ENCODE measurements at places on chromosomes 3 and 15.

DNA sequence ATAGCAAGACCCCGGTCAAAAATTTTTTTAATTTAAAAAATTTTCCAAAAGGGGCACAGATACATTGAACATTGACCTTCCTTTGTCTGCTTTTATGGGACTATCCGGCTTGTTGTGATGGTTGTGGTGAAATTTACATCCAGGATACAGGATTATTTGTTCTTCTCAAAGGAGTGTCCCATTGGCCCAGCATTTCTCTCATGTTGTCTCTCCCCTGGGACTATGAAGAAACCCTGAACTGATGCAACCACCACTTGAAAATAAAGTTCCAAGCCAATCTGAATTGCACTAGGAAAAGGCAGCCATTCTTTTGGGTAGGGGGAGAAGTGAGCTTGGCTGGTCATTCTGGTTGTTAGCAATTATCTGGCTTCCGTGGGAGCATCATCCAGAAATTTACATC lies 58.4 kb downstream of the PPARG start:
- no peak for ATAC-seq

DNA sequence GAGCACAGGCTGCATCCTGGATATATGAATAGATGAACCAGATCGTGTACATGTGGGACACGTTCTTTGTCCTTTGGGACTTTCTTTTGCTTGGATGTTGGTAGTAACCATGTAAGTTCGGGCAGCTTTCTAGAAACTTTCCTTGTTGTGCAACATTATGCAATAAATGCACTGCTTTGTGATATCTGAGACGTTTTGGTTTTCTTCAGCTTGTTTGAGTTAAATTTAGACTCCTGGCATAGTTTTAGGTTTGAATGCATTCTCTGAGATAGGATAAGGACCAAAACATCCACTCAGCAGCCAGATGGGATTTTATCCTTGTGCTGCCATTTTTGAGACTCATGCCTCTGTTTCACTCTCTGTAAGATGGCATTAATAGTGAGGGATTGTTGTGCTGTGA lies 158.9 kb downstream of the IGF1R start:
- no peak for ATAC-seq

- no peak for ATAC-seq
Measured at GRCh38 chr3:105170423-105170822, 196.3 kb upstream of the ALCAM start.

- ATAC-seq, result no peak
Measured at GRCh38 chr15:88191812-88192165, 64.8 kb downstream of the NTRK3 start.

DNA sequence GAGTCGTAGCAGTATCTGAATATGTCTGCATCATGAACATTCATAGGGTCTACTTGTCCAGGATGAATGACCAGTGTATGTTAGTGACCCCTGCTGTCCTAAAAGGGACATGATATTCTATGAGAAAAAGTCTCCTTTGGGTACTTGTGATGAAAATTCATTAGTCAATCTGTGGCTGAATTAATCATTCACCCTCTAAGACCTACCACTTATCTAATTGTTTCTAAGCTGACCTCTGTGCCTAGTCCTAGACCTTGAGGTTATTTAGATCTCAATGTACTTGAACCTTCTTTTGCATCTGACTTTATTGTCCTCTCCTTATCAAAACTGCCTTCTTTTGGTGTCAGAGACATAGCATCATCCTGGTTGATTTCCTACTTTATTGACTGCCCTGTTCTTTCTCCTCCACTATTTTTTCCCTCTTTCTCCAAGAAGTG lies 799.3 kb downstream of the DIPK2A start:
- no peak for ATAC-seq

DNA sequence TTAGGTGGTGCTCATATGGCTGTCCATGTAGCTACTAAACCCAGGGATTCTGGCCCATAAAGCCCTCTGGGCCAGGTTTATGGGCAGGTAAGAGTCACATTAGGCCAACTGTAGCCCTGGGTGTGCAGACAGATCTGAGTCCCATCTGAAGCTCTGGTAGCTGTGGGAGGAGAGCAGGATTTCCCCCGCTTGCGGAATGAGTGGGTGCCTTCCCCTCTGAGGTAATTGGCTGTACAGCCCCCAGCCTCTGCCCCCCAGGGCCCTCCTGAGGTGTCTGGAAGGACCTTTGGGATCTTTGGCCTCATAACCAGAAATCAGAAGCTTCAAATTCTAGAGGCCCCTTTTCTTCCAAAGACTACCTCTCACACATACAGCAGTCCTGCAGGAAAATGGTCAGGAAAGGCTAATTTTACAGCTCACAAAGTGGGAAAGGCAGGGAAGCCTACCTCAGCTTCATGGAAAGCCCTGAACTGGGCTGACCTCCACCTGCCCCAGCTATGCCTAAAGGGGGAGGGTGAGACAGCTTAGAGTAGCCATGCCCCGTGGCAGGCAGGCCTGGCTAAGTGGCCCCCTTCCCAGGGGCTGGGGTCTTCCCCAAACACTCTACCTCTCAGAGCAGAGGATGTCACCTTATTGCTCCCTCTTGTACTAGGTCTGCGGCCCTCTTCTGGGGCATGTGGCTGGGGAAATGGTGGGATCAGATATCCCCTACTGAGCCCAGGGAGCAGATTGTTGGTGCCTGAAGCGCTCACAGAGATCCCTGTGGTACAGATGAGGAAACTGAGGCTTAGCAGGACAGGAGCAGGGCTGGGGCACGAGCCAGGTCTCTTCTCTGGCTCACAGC lies 16.8 kb downstream of the HEMK1 start:
- peak; percentile 5 for ATAC-seq

DNA sequence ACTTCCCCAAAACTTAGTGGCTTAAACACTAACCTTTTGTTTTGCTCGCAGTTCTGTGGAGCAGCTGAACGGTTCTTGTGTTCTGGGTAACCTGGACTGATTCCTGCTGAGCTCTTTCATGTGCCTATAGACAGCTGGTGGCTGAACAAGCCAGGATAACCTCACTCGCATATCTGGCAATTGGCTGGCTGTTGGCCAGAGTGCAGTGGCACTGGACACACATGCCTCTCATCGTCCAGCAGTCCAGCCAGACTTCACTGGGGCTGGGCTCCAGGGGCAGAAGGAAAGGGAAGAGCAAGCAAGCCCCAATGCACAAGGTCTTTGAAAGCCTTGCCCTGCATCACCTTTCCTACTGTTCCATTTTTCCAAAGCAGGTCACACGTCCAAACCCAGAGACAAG lies 53.6 kb upstream of the GATA2 start:
- no peak for ATAC-seq

DNA sequence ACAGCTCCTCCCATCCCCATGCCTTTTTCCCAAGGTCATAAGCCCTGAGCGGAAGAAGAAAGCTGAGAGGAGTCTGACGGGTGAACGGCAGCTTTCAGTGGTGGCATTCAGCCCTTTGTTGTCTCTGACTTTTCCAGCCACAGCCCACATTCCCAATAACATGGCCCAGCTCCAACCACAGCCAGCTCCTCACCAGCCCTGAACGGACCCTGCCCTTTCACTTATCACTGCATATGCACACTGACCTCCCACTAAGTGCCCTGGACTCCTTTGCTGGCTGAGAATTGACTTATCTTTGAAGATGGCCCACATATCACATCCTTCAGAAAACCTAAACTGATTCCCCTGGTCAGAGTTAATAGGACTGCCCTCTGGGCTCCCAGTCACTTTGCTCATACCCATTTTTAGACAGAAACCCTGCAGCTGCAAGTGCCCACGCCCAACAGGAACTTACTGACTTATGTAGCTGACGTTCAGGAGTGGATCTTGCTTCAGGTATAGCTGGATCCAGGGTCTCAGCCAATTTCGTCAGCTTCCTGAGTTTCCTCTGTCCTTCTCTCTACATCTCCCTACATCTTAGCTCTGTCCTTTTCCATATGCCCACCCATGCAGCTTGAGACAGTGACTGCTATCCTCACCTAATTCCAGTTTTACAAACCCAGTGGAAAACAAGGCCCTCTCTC lies 348.5 kb upstream of the PROK2 start:
- ATAC-seq, result no peak

DNA sequence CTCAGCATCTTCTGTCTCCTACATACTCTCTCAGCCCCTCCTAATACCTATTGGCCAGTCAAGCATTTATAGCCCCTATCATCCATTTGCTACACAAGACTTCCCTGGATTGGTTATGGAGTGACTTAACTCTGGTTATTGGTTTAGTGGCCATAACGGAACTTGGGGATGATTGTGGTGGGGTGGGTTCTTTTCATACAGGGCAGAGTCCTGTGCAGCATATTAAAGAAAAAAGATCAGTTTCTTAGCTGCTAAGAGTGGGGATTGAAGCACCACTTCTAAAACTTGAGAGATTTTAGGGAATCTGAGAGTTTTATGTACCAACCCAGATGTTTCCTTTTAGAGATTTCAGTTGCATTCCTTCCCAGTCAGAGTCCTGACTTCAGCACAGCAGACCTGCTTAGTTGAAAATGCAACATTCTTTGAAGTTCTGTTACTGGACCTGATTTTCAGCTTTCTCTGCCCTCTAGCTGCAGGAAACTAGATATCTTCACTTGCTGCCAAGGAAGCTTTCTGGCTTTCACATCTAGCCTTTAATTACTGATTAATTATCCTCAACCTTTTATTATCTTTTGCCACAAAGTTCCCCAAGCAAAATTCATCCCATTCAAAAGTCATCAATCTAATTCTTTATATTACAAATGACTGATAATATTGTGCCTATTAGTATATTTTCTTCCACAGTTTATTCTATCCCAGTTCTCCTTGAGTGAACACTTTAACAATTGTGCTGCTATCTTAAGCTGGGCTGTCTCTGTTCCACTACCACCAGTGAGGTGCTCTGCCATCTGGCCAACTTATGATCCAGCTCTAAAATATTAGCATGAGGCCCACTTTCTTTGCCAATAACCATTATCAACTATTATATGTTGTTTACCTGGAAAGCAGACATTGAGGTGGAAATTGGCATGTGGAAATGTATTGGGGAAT lies 906.0 kb upstream of the ALCAM start:
- ATAC-seq, result no peak

DNA sequence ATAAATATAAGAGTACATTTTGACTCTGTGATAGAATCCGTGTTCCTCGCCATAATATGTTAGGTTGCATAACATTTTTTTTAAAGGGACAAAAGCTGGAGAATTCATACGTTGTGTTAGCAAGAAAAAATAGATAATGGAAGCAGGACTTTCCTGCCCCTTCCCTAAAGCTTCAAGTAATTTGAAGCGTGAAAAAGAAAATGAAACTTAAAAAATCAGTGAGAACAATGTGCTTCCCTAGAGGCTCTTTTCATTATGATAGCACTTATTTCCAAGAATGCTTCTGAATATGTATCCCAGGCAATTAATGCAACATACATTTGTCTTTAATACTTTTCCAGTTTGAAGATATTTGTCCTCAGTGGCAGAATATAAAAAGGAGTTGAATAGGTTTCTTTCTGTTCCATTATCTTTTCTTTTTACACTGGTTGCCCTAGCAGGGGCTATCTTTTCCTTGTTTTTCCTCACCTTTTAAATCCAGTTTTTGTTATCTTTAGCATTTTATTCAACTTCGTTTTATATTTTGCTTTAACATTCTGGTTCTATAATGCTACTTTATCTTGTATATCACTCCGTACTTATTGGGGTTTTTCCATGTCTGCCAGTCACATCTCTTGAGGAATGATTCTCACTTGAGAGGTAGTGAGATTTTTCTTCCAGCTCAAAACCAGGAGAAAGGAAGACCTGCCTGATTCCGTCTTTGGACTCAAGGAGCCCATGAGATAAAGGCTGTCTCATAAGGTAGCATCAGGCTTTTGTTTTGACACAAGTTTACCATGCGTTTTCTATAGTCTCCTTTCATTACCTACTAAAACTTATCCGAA lies 113.8 kb downstream of the MBNL1 start:
- no peak for ATAC-seq

DNA sequence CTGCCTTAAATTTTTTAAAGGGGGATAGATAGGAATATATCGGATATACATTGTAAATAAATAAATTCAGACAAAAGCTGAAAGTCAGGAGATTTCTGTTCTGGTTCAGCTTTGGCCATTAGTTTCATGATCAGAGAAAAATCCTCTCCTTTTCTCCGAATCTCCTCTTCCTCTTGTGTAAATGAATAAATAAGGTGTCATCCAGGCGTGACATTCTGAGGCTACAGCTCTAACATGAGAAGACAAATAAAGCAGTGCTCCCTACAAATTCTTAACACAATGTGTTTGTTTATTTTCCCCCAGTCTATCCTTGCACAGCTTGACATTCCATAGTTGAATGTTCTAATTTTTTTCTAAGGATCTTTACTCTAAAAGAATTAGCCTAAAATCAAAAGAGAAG lies 9.4 kb upstream of the MB21D2 start:
- ATAC-seq, result no peak

GRCh38 chr3:188417271-188417696 lies 263.3 kb downstream of the LPP start:
- ATAC-seq, result no peak

DNA sequence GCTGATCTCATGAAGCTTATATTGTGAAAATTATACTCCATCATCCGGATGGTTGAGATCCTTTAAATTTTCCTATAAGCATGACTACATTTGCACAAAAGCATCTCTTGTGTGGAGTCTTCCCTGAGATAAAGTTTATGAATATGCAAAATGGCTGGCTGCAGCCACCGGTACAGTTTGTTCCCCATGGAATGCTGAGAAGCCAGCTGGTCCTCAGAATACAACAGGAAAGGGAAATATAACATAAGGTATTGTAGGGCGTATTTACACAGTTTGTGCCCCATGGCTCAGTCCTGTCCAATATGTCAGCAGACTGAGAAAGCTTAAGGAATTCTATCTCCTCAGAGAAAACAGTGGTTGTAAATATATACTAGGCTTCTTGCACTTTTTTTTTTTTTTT lies 468.6 kb downstream of the CNTN6 start:
- ATAC-seq, result no peak

Data from activated T-helper 17 cell treated with anti-CD3 and anti-CD28 coated beads, Interleukin-2, amount 50 U/mL, for 72 hours (primary cell).